ENCODE measurements at places on chromosomes 3 and 15.

- no peak for DNase-seq
Observed at GRCh38 chr15:96324192-96324895, 6.2 kb upstream of the NR2F2 start.

DNA sequence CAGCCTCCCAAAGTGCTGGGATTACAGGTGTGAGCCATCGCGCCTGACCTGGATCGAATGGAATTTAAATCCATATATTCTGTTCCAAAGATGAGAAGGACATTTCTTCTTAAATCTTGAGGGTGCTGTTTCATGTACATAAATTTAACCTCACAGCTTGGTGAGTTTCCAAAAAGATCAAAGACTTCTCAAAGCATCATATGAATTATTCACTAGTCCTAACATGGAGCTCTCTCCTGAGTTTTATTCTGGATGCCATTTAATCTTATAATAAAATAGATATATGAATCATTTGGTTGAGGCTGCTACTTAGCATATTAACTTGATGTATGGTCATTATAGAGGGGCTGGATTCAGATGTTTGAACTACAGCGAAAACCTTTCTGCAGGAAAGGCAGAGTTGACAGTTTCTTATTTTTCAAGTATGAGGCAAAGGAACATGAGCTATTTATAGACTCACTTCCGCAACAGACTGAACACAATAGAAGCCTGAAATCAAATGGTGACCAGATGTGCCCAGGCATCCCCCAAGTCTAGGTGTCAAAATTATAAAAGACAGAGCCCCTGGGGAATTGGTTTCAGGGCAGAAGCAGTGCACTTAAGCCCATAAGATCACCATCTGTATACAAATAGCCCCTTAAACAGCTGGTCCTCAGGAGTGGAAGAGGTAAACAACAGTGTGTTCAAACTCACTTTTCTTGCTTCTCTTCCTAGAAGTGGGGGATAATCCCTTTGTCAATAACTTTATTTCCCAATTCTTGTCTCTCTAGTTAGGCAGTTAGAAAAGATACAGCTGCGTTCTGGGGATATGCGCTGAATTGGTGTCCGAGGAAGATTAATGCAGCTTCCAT, 29.7 kb downstream of the STARD9 start:
- DNase-seq, result no peak

GRCh38 chr15:63941698-63942465, 104.4 kb downstream of the DAPK2 start:
- DNase-seq, result no peak

- no peak for DNase-seq
Observed at GRCh38 chr3:172303941-172304558, 144.2 kb downstream of the GHSR start.

GRCh38 chr3:10119376-10119775, 3.9 kb downstream of the BRK1 start:
- DNase-seq, result no peak

- no peak for DNase-seq
Observed at GRCh38 chr3:116267116-116267515, 178.2 kb downstream of the LSAMP start.

DNA sequence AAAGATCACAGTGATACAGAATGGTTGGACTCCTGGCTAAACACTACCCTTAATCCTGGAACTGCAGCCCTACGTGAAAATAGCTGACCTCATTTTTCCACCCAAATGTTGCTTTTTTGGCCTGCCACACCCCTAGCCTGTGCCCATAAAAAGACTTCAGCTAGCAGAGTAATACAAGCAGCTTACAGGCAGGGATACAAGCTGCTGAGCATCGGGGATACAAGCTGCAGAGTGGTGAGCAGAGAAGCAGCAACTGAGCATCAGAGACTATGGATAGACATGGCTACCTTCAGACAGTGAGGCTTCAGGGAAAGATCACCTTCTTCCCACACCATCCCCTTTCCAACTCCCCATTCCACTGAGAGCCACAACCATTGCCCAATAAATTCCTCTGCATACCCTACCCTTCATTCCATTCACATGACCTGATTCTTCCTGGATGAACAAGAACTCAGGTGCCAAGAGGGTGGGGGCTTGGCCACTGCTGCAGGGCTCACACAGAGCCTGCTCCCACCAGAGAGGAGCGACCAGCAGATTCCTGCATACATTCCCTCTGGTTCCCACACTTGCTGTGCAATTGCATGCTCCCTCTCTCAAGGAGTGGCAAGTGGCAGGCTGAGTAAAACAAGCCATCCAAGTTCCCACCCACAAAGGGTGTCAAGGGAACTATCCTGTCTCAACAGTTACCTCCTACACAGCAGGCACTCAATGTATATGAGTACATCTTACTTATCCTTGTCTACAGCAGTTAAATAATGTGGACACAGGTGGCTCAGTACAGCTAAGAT, 217.5 kb downstream of the ALCAM start:
- no peak for DNase-seq

- no peak for DNase-seq
Observed at GRCh38 chr3:124674336-124674735, 55.9 kb upstream of the UMPS start.

- no peak for DNase-seq
Observed at GRCh38 chr3:125043599-125044151, 12.1 kb downstream of the HEG1 start.

DNA sequence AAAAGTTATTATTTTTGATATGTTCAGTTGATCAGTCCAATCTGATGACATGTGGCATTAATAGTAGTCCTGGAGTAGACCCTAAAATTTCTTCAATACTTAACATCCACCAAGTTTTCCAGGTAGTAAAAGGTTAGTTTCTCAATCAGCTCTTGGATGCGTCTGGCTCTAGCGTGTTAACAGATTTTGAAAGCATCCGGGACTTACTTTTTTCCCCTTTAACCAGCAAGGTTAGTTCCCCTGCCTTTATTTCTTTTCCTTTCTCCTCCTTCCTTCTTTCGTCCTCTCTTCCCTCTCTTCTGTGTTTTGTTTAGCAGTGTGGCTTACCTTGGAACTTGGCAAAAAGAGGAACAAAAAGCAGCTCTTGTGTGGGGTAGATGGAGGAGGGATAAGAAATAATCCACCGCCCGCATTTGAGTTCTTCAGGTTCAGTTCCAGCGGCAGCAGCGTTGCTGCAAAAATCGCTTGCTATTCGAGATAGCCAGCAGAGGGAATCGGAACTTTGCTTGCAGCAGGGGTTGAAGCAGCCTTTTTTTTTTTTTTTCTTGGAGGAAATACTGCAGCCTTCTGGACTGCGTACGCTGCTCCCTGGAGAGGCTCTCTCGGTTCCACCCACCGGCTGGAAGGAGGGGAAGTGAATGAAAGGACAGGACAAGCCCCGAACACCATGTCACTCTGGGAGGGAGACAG, at the start of gene RBMS3:
RBMS3 (plus strand) TSS at position 668 of the 690 bp plus-strand sequence.
- DNase-seq, result peak; percentile 90

DNA sequence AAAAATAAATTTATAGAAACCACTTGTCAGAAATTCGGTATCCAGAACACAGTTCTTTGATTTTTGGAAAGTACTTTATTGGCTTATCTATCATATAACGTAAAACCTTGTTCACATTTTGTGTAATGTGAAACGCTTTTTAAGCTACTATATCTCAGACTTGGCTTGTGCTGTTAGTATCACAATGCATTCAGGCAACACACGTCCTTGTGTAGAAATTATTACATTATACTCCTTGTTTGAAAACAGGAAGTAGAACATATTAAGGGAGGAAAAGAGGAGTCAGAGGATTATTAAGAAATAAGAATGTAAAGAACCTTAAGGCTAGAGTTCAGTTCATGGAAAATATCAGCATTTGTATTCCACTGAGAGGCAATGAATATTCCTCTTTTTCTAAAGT, 1.6 kb downstream of the DNAJC13 start:
- DNase-seq, result no peak

- DNase-seq, result no peak
Observed at GRCh38 chr15:64548235-64548634, 87.9 kb downstream of the ZNF609 start.

DNA sequence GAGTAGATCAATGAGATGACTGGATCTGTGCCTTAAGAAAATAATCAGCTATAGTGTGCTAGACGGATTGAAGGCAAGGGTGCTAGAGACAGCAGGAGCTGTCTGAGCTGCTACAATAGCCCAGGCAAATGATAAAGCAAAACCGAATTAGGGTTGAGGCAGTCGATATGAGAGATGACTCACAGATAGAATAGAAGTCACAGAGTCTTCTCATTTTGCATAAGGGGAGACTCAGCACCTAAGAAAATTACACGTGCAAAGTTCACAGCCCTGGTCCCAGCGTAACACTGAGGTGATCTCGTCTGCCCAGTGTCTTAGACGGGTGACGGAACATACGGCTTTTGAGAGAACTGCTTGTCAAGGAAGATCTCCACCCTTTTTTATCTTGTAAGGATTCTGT, 11.6 kb downstream of the LPP start:
- no peak for DNase-seq

- DNase-seq, result no peak
Observed at GRCh38 chr3:72065872-72066641, 281.1 kb upstream of the PROK2 start.

GRCh38 chr3:100084100-100084806, 30.0 kb downstream of the FILIP1L start:
- DNase-seq, result no peak

DNA sequence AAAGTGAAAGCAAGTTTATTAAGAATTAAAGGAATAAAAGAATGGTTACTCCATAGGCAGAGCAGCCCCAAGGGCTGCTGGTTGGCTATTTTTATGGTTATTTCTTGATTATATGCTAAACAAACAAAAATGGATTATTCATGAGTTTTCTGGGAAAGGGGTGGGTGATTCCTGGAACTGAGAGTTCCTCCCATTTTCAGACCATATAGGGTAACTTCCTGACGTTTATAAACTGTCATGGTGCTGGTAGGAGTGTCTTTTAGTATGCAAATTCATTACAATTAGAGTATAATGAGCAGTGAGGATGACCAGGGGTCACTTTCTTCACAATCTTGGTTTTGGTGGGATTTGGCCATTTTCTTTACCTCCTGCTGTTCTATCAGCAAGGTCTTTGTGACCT, 707.9 kb downstream of the ZNF385D start:
- no peak for DNase-seq

GRCh38 chr3:95408464-95408862, 1345.6 kb downstream of the NSUN3 start:
- DNase-seq, result no peak

- DNase-seq, result no peak
Observed at GRCh38 chr15:92228830-92229229, 164.9 kb upstream of the ST8SIA2 start.

DNA sequence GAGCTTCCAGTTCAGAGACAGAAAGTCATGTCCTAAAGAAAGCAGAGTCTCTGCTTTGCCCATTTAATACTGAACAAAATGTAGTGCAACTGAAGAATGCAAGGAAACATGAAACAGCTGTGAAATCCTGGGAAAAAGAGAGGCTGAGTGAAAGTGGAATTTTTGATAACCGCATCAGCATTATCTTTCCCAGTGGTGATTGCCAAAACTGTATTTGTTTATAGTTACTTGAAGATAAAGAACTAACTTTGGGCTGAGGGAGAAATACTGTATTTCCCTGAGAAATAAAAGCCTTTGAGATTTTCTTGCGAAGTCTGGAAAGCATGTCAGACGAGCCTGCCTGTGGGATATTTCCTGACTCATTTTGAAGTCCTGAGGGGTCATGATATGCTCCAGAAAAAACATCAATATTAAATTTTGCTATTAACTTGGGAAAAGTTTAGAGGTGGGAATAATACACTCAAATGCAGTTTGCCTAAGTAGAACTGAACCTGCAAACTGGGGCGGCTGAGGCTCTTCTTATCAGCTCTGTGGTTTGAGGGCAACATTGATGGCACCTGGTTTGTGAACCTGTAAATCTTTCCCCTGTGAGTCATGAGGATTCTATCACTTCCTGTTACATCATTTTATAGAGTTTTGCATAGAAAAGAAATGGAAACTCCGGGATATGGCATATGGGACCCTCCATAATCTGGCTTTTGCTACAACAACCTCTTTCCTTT, 855.3 kb downstream of the MCTP2 start:
- DNase-seq, result peak; percentile 4

GRCh38 chr3:7029562-7029961, 168.6 kb downstream of the GRM7 start:
- no peak for DNase-seq

- DNase-seq, result no peak
Observed at GRCh38 chr3:141421639-141422319, 53.5 kb downstream of the ZBTB38 start.

GRCh38 chr3:188510366-188510765, 356.4 kb downstream of the LPP start:
- peak; percentile 89 for DNase-seq

DNA sequence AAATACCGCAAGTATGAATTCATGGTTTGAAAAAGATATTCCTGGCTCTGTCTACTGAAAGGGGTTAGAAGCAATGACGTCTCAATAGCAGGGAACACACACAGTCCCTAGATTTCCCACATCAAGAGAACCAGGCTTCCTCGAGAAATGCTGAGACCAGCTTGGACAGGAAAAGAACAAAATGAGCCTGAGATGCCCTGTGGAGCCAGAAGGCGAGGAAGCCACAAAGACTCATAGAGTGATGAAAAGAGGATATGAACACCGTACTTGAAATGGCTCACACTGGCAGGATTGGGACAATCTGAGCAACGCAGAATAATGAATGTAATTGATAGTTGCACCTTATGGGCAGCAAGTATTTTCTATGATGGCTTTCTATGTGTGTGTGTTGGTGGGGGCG, 302.4 kb upstream of the ATP10A start:
- DNase-seq, result no peak

DNA sequence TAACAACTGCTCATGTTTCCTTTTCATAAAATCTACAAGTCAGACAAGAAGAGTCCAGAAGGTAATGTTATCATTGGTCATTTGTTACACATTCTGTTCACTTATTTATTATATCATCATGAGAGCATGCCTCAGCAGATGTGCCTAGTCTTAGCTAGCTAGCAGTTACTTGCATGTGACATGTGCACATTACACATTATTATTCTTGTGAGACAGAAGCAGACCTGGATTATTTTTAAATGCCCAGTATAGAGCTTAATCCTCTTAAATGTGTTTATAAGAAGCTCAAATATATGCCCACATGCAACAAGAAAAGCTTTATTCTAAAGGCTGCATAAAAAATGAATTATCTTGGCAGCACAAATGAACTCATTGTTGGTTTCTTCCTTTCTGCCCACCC, 12.6 kb downstream of the YEATS2 start:
- no peak for DNase-seq

- DNase-seq, result no peak
Observed at GRCh38 chr15:58865425-58865880, 68.0 kb downstream of the SLTM start.

- DNase-seq, result no peak
Observed at GRCh38 chr3:78580681-78581080, 1187.1 kb downstream of the ROBO1 start.

- DNase-seq, result peak; percentile 21
Observed at GRCh38 chr15:29312387-29312786, 42.8 kb upstream of the NSMCE3 start.

GRCh38 chr3:189593581-189593980, 37.6 kb upstream of the TP63 start:
- peak; percentile 25 for DNase-seq

GRCh38 chr3:98557324-98558010, 25.7 kb downstream of the GPR15 start:
- no peak for DNase-seq

DNA sequence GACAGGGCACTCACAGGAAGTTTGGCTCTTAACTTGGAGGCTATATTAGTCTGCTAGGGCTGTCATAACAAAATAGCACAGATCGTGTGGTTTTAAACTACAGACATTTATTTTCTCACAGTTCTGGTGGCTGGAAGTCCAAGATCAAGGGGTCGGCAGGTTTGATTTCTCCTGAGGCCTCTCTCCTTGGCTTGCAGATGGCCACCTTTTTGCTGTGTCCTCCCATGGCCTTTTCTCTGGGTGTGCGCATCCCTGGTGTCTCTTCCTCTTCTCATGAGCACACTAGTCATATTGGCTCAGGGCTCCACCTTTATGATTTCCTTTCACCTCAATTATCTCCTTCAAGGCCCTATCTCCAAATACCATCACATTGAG, 69.3 kb downstream of the FOXB1 start:
- no peak for DNase-seq
